ENCODE measurements at places on chromosomes 6 and 20. TPM values are rescaled to one million over a fixed set of nuclear protein-coding genes. Genes with fewer than 3 reads are reported as not detected.
A peak's percentile ranks its signal among the peaks of the same experiment; 100 is the strongest.

DNA sequence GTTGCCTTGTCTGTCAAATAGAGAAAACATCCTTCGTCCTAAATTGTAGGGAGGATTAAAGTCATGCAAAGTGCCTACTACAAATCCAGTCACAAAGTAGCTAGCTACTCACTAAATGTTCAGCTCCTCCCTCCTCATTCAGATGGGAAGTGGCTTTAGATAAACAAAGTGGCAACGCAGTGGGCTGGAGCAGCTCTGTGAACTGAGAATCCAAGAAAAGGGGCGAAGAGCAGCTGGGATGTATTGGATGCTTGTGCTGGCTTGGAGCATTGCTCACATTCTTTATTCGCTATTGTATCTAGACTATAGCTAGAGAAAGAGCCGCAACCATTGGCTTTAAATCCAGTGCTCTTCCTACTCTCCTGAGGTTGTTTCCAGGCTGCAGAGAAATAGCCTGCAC lies 10.3 kb downstream of the MOG start:
- DNase-seq = no peak

DNA sequence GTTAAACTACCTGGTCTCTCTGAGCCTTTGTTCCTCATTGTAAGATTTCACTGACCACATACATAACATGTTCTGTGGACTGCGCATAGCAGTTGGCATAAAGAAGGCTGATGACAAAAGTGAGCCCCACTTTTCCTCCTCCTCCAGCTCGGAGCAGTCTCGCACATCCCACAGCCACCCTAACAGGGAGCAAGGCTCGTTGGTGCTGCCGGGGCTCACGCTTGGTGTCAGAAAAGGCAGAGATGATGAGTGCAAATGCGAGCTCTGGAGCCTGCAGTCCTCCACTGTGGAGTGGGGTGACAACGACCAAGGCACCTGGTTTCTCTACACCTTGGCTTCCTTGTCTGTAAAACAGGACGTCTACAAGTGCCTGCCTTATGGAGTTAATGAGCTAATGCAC lies 9.7 kb downstream of the TGM3 start:
- no peak for DNase-seq

CCR6 gene
- polyA plus RNA-seq = not detected

DNA sequence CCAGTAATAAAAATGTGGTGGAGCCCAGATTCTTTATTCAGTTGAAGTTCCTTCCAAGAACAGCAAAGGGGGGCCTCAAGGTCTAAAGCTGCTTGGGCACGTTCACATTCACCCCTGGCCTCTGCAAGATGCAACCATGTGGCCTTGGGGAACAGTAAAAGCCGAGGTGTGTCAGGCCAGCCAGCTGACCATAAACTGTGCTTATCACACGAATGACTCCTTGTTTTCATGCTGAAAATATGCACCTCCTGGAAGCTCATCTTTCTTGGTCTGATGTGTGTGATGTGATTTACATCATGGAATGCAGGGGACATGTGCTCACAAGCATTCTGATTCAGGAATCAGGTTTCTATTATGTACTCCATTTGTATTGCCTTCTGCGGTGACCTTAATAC lies 211.6 kb upstream of the MARCKS start:
- DNase-seq = peak; percentile 67

- no peak for DNase-seq
Measured at GRCh38 chr6:127277878-127278843, 11.5 kb downstream of the RNF146 start.

Data from muscle of leg (tissue), 16 donors.